ENCODE measurements at places on chromosomes 5 and 9.
A peak's percentile ranks its signal among the peaks of the same experiment; 100 is the strongest.

DNA sequence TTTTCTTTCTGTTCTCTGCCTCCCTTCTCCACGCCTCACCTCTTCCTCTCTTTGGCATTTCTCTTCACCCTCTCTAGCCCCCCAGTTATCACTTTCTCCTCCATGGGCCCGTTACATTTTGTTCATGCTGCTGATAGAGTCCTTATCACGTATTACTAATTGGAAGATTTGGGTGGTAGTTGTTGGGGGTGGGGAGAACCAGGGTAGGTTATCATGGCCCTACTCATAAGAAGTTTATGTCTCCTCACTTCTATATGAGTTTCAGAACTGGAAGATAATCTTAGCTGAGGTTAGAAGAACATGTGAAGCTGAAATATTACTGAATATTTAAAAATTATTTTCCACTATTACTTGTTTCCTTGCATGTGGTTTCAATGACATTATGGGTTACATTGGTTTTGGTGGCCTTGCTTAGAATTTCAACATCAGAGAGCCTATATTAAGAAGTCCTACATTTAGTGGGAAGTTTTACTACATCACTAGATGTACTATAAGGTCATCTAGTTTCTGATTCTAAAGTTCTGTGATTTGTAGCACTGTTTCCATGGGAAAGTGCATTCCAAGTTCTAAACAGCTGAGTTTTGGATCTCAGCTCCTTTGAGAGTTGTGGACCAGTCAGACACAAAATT, 36.8 kb downstream of the PIP5K1B start:
- DNase-seq = peak; percentile 61

DNA sequence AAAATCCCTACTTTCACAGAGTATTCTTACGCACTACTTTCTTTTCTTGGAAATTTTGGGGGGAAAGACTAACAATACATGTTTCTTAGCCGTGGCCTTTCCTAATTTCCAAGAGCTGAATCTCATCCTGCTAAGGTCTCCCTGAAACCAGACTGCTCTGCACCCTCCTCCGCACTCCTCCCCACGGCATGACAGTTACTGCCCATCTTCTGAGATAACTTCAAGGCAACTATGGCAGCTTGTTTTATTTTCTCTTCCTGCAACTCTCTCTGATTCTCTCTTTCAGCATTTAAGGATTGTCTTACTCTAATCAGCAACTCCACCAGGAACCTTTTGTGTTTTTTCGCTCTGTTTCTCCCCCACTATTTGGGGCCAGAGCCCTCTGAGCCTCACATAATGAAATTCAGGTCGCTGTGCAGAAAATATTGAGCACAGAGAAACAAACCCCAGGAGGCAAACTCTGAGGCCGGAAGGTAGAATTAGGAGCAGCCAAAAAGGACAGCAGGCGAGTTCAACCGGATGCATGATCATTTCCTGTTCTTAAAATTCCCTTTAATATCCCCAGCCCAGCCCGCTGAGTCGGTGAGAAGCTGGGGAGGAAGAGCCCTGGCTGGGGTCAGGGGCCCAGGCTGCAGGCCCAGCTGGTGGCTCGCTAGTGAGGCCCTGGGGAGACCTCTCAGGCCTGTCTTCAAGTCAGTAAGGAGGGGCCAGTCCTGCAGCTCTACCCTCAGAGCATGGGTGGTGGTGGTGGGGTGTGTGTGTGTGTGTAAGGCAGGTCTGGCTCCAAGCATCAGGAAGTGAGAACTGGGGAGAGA, 213.6 kb upstream of the S1PR3 start:
- peak; percentile 6 for DNase-seq

- no peak for DNase-seq
These were observed 20.7 kb downstream of the ANKRA2 start for GRCh38 chr5:73544429-73545402.

DNA sequence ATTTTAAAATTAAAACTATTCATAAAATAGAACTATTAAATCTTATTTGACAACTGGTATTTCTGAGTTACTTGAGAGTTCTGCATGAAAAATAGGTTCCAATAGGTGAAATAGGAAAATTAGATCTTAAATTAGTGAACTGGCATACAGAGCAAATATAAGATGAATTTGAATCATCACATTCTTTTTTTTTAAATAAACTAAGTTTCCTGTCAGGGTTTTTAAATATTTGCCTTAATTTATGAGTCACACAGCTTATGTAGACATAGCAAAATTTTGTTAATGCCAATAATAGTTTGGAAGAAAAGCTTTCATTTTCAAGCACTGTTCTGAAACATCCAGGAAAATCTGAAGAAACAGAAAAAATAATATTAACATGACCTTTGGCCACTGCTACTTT, 311.7 kb upstream of the HAPLN1 start:
- no peak for DNase-seq

DNA sequence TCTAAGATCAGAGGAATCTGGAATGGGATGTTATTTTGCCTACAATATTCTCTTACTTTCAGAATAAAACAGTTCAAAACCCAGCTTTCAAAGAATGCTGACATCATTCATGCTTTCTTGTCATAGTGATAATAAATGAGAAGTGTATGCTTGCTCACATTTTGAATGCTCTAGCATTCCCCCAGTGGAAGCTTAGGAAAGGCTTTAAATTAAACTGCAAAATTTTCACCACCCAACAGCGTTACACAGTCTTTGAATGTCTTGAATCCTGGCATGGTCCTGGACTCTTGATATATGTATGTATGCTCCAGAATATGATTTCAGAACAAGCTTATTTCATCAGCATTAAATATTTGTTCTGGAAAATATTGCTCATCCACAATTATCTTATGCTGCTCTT, 964.3 kb upstream of the NUDT12 start:
- DNase-seq = no peak

- no peak for DNase-seq
These were observed 199.0 kb downstream of the DNAH5 start for GRCh38 chr5:13745508-13745907.

GRCh38 chr9:4292781-4293180, 7.1 kb downstream of the GLIS3 start:
- DNase-seq = no peak
